Gastroesophageal sphincter (tissue), 4 donors: ENCODE measurements at places on chromosomes 5 and 9.

DNA sequence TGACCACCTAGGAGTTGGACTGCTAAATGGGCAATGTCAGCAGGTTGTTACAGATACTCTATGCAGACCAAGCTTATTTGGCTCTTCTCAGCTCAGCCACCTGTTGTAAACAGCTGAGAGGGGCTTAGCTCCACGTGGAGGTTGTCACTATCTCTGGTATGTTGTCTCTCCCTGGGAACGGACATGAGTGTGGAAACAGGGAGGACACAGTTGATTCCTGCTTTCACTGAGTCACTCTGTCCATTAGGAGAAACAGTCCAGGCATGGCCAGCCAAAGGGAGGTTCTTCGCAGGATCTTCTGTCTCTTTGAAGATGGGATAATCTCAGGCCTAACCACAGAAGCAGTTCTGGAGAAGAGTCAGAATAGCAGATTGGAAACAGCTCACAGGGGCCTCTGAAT lies 121.2 kb downstream of the PALM2AKAP2 start:
- H3K27me3 ChIP-seq = no peaks in the 10 kb centered on the region
- peak; percentile 54 for ATAC-seq

- H3K27ac ChIP-seq = no peak overlapping the region
- H3K4me3 ChIP-seq = no peak overlapping the region
- H3K36me3 ChIP-seq = no peaks in the 10 kb centered on the region
- H3K27me3 ChIP-seq = no peaks in the 10 kb centered on the region
- H3K4me1 ChIP-seq = peaks cover 62% of the 10 kb centered on the region
Measured at GRCh38 chr5:14234204-14234603, 91.1 kb downstream of the TRIO start.

- H3K27me3 ChIP-seq = no peaks in the 10 kb centered on the region
- no peak for ATAC-seq
- H3K36me3 ChIP-seq = no peaks in the 10 kb centered on the region
Measured at GRCh38 chr5:126043688-126044087, 379.5 kb upstream of the GRAMD2B start.

GRCh38 chr5:138282920-138283742 lies 8.7 kb upstream of the GFRA3 start:
- H3K27ac ChIP-seq = no peak overlapping the region
- no peak overlapping the region for H3K4me3 ChIP-seq
- no peaks in the 10 kb centered on the region for H3K36me3 ChIP-seq
- no peaks in the 10 kb centered on the region for H3K27me3 ChIP-seq

DNA sequence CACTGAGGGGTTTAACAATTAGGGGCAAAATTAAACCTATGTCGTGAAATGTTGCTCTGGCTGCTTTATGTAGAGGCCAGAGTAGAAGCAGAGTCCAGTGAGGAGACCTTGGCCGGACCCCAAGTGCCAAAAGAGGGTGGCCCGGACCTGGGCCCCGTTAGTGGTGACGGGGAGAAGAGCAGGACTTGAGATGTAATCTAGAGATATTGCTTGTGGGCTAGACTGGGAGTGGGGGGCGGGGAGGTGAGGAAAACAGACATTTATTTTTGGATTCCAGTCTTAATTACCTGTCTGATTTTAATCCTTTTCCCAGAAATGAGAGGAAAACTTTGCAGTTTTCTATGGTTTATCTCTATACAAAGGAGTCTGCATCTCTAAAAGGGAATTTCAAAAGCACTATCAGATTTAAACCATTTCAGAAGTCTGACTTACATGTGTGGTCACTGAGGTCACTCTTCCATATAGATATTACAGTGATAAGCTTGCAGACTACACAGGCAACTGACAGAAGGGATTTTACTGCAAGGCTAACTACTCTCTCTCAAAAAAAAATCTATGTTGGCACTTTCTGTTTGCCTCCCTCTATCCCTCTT lies 108.1 kb downstream of the MED27 start:
- no peaks in the 10 kb centered on the region for H3K27me3 ChIP-seq
- H3K27ac ChIP-seq = no peak overlapping the region
- no peaks in the 10 kb centered on the region for H3K36me3 ChIP-seq

- no peak for ATAC-seq
- no peak overlapping the region for H3K4me3 ChIP-seq
- no peaks in the 10 kb centered on the region for H3K36me3 ChIP-seq
- peaks cover 11% of the 10 kb centered on the region for H3K4me1 ChIP-seq
- no peak overlapping the region for H3K27ac ChIP-seq
- no peaks in the 10 kb centered on the region for H3K27me3 ChIP-seq
Measured at GRCh38 chr5:73827106-73827450, 201.1 kb downstream of the ARHGEF28 start.

GRCh38 chr5:133052317-133053175 lies 733 bp downstream of the HSPA4 start:
- no peaks in the 10 kb centered on the region for H3K36me3 ChIP-seq
- no peaks in the 10 kb centered on the region for H3K27me3 ChIP-seq
- H3K4me1 ChIP-seq = peaks cover 73% of the 10 kb centered on the region
- H3K27ac ChIP-seq = peak overlapping the region; percentile 96

- no peak overlapping the region for H3K4me3 ChIP-seq
- H3K27me3 ChIP-seq = no peaks in the 10 kb centered on the region
- H3K36me3 ChIP-seq = no peaks in the 10 kb centered on the region
- H3K27ac ChIP-seq = no peak overlapping the region
- ATAC-seq = no peak
- H3K4me1 ChIP-seq = no peaks in the 10 kb centered on the region
Measured at GRCh38 chr5:45680950-45681349, 15.2 kb downstream of the HCN1 start.

- no peak overlapping the region for H3K4me3 ChIP-seq
- H3K36me3 ChIP-seq = no peaks in the 10 kb centered on the region
- H3K27ac ChIP-seq = no peak overlapping the region
- H3K4me1 ChIP-seq = no peaks in the 10 kb centered on the region
Measured at GRCh38 chr5:134893748-134894505, 11.0 kb upstream of the PCBD2 start.

GRCh38 chr9:16075696-16076095 lies 522.9 kb downstream of the CCDC171 start:
- H3K4me1 ChIP-seq = no peaks in the 10 kb centered on the region
- H3K27me3 ChIP-seq = no peaks in the 10 kb centered on the region
- H3K27ac ChIP-seq = no peak overlapping the region
- ATAC-seq = no peak
- no peak overlapping the region for H3K4me3 ChIP-seq

GRCh38 chr5:116313366-116313765 lies 228.5 kb downstream of the COMMD10 start:
- no peaks in the 10 kb centered on the region for H3K27me3 ChIP-seq
- H3K4me3 ChIP-seq = no peak overlapping the region
- H3K36me3 ChIP-seq = peaks cover 39% of the 10 kb centered on the region

DNA sequence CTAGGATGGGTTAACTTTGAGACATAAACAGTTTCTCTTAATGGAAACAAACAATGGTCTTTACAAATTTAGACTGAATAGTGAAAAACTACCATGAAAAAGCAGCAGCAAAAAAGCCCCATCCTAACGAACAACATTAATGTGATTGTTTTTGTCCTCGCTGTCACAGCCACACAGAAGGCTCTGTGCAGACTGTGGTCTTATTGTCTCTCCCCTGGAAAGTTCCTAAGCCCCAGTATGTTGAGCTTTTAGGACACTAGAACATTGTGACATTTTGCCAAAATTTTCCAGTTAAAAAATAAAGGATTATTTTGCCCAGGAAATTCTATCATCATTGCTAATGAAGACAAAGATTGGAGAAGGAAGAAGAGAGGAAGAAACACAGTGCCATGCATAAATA lies 12.6 kb upstream of the SOWAHA start:
- ATAC-seq = no peak
- no peaks in the 10 kb centered on the region for H3K36me3 ChIP-seq
- no peak overlapping the region for H3K27ac ChIP-seq
- H3K27me3 ChIP-seq = peaks cover 22% of the 10 kb centered on the region
- H3K4me3 ChIP-seq = no peak overlapping the region

DNA sequence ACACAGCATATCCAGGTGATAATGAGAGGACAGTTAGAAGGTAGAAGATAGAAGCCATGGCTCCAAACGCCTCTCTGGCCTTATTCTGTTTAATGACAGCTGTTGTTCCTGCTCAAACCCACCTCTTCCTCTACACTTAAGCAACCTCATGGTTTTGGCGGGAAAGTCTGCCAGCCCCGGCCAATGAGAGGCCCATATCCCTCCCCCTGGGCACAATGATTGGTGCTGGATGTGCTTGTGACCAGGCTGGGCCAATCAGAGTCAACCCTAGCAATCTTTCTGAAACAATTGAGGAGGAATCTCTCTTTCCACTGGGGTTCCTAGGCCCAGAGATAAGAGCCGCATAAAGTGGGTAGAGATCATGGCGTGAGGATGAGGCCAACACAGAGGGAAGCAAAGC lies 4.8 kb upstream of the GFI1B start:
- ATAC-seq = no peak
- no peaks in the 10 kb centered on the region for H3K4me1 ChIP-seq
- peaks cover 85% of the 10 kb centered on the region for H3K27me3 ChIP-seq
- no peak overlapping the region for H3K27ac ChIP-seq
- H3K36me3 ChIP-seq = no peaks in the 10 kb centered on the region

DNA sequence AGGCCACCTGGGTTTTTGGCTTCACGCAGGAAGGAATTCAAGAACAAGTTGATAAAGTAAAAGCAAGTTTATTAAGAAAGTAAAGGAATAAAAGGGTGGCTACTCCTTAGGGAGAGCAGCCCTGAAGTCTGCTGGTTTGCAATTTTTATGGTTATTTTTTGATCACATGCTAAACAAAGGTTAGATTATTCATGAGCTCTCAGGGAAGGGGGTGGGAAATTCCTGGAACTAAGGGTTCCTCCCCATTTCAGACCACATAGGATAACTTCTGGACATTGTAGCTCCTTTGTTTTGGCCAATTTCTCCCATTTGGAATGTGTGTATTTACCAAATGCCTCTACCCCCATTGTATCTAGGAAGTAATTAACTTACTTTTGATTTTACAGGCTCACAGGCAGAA lies 63.9 kb upstream of the SYK start:
- no peaks in the 10 kb centered on the region for H3K36me3 ChIP-seq
- no peak overlapping the region for H3K4me3 ChIP-seq
- H3K4me1 ChIP-seq = no peaks in the 10 kb centered on the region
- no peak for ATAC-seq

GRCh38 chr5:96968614-96969013 lies 32.7 kb downstream of the LNPEP start:
- H3K27me3 ChIP-seq = no peaks in the 10 kb centered on the region
- no peak for ATAC-seq
- no peak overlapping the region for H3K27ac ChIP-seq

- peaks cover 4% of the 10 kb centered on the region for H3K4me1 ChIP-seq
- H3K27ac ChIP-seq = no peak overlapping the region
- H3K36me3 ChIP-seq = peaks cover 80% of the 10 kb centered on the region
- H3K27me3 ChIP-seq = no peaks in the 10 kb centered on the region
Measured at GRCh38 chr9:4700932-4701331, 21.6 kb downstream of the CDC37L1 start.

GRCh38 chr9:115717711-115718173 lies 435.8 kb upstream of the PAPPA start:
- H3K27ac ChIP-seq = no peak overlapping the region
- no peaks in the 10 kb centered on the region for H3K27me3 ChIP-seq
- H3K4me3 ChIP-seq = no peak overlapping the region
- H3K36me3 ChIP-seq = no peaks in the 10 kb centered on the region
- H3K4me1 ChIP-seq = no peaks in the 10 kb centered on the region

- no peak overlapping the region for H3K4me3 ChIP-seq
- no peak overlapping the region for H3K27ac ChIP-seq
- no peaks in the 10 kb centered on the region for H3K4me1 ChIP-seq
- peak; percentile 36 for ATAC-seq
- H3K36me3 ChIP-seq = peaks cover 31% of the 10 kb centered on the region
Measured at GRCh38 chr5:179668391-179668790, 12.4 kb downstream of the CBY3 start.

DNA sequence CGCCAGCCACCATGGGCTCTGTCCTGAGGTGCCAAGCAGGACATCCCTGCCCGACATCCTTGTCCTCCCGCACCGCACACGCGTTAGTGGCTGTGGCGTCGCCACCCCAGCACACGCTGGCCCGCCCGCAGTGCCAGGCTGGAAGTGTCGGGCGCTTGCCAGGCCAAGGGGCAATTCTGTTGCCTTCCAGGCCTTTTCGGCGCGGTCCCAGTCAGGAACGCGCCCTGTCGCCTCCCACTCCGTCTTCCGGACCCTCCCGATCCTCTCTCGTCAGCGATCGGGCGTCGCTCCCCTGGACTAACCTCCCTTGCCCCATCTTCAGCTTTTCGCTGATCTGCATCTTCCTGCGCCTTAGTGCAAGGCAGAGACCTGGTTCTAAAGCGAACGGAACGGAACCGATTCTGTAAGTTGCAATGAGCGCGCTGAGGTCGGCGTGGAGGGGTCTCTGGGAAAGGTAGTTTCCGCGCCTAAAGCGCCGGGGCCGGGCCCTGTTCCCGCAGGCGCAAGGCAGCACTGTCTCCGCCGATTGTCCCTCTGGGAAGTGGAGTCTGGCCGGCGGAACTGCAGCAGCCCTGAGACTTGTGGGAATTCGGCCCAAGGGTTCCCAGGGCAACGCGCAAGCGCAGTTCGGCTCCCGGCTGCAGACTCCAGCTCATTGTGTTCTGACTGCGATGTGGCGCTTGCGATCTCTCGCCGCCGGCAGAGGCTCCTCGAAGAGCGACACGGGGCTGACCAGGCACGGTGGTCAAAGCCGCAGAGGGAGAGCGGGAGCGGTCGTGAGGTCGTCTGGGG lies at the start of gene ZNF454:
TSS of gene ZNF454 (plus strand) at position 630 of the 792 bp plus-strand sequence. CDS start 1,594 bp downstream, outside the sequence.
- peaks cover 4% of the 10 kb centered on the region for H3K4me1 ChIP-seq
- ATAC-seq = peak; percentile 97
- peaks cover 55% of the 10 kb centered on the region for H3K36me3 ChIP-seq
- H3K4me3 ChIP-seq = peak within 1 kb of the TSS; percentile 35

- no peak overlapping the region for H3K4me3 ChIP-seq
- peaks cover 10% of the 10 kb centered on the region for H3K27me3 ChIP-seq
- no peaks in the 10 kb centered on the region for H3K36me3 ChIP-seq
- ATAC-seq = no peak
- no peaks in the 10 kb centered on the region for H3K4me1 ChIP-seq
- no peak overlapping the region for H3K27ac ChIP-seq
Measured at GRCh38 chr5:158755986-158756385, 343.7 kb downstream of the EBF1 start.

- H3K36me3 ChIP-seq = no peaks in the 10 kb centered on the region
- peak; percentile 74 for ATAC-seq
- H3K4me3 ChIP-seq = no peak overlapping the region
- no peak overlapping the region for H3K27ac ChIP-seq
Measured at GRCh38 chr5:169875091-169875728, 105.1 kb downstream of the INSYN2B start.

DNA sequence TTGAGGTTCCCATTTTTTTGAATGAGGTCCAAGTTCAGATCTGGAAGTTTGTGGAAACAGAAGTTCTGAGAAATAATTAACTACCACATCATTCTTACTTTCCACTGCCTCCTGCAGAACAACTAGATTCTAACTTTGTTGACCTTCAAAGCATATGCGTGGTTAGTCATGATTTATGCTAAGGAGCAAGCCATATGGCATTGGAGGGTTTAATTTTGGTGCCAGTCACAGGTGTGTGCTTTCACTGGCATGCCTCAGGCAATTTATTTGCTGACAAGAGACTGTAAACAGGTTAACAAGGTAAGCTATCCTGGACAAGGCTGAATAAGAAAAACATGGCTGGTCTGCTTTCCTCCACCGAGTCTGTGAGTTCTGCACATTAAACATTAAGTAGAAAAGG lies 31.5 kb downstream of the HMHB1 start:
- H3K4me3 ChIP-seq = no peak overlapping the region
- no peak for ATAC-seq
- no peak overlapping the region for H3K27ac ChIP-seq
- H3K36me3 ChIP-seq = no peaks in the 10 kb centered on the region
